NCI-H2171 (cell line): ENCODE measurements at places on chromosomes 3 and 15.
A peak's percentile ranks its signal among the peaks of the same experiment; 100 is the strongest.

- DNase-seq: no peak
Observed at GRCh38 chr15:85592148-85592547, 202.6 kb downstream of the KLHL25 start.

GRCh38 chr3:120462409-120462959 lies 11.7 kb upstream of the FSTL1 start:
- DNase-seq: no peak

- no peak for DNase-seq
Observed at GRCh38 chr3:13528217-13528867, 20.6 kb upstream of the FBLN2 start.

- DNase-seq: no peak
Observed at GRCh38 chr3:125634336-125634950, 39.1 kb upstream of the OSBPL11 start.

DNA sequence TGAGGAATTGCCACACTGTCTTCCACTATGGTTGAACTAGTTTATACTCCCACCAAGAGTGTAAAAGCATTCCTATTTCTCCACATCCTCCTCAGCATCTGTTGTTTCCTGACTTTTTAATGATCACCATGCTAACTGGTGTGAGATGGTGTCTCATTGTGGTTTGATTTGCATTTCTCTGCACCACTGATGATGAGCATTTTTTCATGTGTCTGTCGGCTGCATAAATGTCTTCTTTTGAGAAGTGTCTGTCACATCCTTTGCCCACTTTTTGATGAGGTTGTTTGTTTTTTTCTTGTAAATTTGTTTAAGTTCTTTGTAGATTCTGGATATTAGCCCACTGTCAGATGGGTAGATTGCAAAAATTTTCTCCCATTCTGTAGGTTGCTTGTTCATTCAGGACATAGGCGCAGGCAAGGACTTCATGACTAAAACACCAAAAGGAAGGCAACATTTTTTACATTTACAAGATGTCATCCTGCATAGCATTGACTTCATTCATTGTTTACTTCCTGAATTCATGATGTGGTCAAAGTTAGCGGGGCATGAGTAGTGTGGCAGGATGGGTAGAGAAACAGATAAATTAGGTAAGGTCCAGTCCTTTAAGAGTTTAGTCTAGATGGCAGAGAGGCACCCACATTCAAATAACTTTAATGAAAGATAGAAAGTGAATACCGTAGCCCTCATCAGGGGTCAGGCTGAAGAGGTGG lies 45.1 kb upstream of the LPP start:
- DNase-seq: no peak

DNA sequence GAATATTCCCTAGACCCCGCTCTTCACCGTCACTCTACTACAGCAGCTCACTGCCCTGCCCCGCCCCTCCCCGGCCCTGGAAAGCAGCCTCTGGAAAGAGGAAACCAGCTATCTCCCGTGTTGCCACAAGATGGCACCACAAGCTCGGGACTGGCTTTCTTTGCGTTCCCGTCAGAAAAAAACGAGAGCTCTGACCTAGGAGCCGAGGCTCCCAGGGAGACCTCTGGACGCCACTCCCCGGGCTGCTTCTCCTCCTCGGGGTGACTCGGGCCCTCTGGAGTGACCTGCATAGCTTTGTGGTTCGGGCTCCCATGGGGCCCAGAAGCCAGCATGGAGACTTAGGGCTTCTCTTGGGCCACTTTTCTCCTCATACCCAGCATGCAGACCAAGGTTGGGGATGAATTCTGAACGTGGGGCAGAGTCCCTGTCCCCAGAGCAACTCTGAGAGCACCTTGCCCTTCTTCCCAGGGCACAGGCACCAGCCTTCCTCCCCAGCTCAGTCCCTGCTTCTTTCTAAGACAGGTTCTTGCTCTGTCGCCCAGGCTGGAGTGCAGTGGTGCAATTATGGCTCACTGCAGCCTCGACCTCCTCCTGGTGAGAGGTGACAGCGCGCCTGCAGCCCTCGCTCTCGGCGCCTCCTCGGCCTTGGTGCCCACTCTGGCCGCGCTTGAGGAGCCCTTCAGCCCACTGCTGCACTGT lies 19.0 kb downstream of the STOML1 start:
- DNase-seq: peak; percentile 88

DNA sequence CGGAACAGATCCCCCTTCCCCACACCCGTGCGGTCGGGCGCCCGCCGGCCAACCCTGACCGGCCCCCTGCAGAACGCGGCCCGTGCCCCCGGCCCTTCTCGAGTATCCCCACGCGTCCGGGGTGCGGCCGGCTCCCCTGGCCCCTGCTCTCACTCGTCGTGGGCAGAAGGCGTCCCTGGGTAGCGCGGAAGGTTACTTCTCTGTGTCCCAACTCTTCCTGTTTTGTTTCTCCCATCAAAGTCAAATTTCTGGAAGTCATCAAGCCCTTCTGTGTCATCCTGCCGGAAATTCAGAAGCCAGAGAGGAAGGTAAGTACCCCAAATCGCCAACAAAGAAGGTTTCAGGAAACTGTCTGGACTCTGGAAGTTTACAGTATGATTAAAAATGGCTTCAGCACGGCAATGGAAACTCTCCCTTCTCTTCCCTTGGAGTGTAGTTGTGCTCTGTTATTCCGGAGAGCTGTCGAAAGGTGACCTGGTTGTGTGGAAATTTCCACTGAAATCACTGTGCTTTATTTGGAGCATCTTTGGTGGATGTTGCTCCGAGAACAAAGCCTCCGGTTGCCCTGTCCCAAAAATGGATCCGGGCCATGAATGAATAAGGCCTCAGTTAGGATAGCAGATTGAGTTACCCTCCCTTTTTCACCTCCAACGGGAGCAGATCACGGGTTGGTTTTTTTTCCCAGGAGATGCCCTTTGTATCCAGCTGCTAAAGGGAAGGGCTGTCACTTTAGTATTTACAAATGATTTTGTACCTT lies 536 bp downstream of the SEC61A1 start:
- no peak for DNase-seq

DNA sequence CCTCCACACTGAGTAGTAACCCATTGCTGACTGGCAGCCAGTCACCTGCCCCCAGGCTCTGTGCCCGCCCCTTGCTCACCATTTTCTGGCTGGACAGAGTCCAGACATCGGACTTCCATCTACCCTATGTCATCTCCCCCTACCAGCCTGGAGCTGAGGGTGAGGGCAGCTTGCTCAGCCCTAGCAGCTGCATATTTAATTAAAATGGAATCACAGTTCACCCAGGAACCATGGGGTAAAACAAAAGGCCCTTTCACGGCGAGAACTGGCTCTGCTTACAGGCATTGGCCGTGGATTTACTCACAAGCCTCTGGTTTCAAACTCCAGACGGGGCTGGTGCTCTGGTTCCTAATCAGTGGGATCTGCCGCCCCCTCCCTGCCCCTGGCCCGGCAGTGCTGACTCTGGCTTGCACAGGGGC lies 94.9 kb upstream of the ATP2B2 start:
- DNase-seq: no peak

DNA sequence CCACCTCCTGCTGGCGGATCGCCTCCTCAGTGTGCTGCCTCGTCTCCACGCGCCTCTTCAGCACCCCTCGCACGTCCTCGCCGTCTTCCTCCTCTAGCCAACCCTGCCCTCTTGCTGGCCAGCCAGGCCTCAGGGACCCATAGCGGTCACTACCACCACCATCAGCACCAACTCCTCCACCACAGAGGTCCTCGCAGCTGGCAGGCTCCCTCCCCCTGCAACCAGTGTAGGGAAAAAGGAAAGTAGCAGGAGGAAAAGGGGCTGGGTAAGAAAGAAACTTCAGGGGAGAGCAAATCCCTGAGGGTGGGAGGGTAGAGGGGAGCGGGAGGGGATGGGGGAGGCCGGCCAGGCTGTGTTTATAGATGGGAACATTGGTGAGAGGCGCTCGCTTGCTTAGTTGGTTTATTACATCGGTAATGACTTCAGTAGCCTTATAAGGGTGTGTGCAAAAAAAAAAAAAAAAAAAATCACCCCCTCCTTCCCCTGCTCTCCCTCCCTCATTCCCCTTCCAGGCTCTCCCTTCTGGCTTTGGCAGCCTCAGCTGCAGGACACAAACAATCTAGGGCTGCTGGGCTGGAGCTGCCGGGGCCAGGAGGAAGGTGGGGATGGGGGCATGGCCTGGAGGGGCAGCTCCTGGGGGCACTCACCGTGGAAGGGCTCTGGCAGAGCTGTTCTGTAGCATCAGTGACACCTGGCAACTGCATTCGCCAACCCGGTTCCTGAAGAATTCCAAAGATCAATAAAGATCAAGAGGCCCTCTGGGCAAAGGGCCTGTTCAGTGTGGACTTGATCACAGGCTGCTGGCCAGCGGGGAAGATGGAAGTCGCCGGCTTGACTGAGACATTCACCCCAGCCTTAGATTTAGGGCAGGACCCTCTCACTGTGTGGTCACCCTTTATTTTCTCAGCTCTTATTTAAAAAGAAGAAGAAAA lies 116.2 kb upstream of the HACD2 start:
- DNase-seq: no peak

GRCh38 chr3:154783061-154783460 lies 297.1 kb upstream of the MME start:
- DNase-seq: no peak

- no peak for DNase-seq
Observed at GRCh38 chr15:89149501-89150101, 61.3 kb downstream of the ABHD2 start.

- DNase-seq: no peak
Observed at GRCh38 chr3:20741381-20741780, 555.4 kb upstream of the SGO1 start.

DNA sequence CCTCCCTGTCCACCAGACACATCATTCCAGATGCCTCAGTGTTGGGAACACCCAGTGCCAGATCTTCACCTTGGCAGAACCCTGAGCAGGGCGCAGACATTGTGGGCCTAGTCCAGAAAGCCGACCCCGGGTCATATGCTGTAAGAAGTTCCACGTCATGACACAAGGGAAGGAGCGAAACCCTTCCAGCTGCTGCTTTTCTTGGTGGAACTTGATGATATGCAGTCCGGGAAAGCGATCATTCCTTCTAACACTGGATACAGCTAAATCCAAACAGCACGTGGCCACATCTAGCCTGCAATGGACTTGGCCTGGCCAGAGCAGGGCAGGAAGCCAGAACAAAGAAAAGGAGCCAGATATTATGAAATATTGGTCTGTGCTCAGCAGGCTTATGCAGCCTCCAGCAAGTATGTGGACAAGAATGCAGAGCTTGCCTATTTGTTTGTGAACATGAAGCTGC lies 22.0 kb downstream of the GASK1A start:
- DNase-seq: no peak

DNA sequence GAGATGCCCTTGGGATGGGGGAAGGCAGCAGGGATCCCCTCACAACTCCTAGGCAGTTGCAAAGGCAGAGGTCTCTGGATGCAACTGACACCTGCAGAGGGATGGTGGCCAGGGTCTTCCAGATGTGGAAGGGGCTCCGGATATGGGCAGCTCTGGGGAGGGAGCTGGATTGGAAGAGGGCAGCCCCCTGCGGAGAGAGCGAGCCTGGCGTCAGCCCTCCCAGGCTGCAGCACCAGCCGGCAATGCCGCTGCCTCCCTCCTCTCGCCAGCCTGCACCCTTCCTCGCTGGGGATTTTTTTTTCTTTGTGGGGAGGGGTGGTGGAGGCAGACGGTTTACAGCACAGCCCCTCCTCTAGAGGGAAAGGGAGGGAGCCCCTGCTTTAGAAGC lies 1.6 kb downstream of the INSYN1 start:
- peak; percentile 53 for DNase-seq

GRCh38 chr3:152190636-152191183 lies 78.0 kb upstream of the MBNL1 start:
- DNase-seq: no peak

DNA sequence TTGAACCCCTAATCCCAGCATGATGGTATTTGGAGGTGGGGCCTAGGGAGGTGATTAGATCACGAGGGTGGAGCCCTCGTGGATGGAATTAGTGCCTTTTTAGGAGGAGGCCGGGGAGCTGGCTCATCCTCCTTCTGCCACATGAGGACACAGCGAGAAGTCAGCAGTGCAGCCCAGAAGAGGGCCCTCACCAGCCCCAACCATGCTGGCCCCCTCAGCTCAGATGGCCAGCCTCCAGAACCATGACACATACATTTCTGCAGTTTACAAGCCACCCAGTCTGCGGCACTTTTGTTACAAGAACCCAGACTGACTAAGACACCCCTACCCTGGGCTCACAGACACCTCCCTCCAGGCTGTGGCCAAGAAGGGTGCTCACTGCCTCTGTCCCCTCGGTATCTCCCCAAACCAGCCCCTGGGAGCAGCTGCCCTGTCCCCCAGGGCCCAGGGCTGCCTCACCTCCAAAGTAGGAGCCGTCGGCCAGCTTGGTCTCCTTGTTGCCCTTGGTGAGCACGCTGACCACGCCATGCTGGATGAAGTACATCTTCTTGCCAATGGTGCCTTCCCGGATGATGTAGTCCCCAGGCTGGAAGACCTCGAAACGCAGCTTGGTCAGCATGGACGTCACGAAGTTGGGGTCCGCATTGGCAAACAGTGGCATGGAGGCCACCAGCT lies 44.1 kb downstream of the HCN4 start:
- DNase-seq: no peak

DNA sequence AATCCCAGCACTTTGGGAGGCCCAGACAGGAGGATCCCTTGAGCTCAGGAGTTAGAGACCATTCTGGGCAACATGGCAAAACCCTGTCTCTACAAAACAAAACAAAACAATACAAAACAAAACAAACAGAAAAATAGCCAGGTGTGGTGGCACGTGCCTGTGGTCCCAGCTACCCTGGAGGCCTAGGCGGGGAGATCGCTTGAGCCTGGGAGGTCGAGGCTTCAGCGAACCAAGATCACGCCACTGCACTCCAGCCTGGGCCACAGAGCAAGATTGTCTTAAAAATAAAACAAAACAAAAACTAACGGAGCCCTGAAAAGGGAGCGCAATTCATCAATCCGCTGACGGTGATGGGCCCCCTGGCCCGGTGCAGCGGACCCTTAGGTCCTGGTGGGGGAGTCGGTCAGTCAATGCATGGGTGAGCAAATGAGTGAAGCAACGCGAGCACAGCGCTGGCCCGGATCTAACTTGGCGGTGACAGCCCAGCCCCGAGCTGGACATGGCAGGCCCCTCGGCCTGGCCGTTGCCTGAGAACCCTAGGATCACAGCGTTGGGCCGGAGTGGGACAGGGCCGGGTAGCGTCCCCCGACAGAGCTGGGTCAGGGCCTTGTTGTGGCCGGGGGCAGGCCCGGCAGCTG lies 52.4 kb upstream of the BLM start:
- no peak for DNase-seq

- DNase-seq: no peak
Observed at GRCh38 chr15:92992720-92993119, 92.6 kb downstream of the CHD2 start.

DNA sequence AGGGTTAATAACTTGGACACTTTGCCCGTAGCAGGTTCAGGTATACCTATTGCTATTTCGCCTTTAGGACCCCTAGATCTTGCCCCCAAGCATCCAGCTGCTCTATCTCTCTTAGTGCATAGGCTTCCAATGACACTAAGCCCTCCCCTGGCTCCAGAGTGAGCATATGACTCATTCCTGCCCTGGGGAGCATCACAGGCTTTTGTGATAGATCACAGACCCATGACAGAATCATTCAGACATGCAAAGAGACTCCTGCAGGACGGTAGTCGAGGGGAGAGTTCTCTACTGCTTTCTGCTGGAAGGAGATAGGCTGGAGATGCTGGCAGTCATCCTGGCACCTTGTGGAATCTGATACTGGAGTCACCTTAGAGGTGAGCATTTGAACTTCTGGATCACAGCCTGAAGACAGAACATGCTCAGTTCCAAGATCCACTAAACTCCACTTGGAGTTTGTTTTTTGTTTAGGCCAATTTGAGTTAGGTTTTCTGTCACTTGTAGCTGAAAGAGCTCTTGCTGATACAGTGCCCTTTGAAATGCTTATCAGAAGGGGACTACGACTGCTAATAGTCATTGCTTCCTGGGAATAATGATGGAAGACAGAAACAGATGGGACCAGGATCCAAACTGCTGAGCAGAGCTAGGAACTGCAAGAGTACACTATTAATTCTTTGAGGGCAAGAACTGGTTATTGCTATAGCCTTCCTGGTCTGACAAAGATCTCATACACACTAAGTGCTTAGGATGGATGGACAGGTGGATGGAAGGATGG lies 11.0 kb downstream of the LYSMD2 start:
- DNase-seq: peak; percentile 47
